ENCODE measurements at places on chromosomes 1 and 21.

DNA sequence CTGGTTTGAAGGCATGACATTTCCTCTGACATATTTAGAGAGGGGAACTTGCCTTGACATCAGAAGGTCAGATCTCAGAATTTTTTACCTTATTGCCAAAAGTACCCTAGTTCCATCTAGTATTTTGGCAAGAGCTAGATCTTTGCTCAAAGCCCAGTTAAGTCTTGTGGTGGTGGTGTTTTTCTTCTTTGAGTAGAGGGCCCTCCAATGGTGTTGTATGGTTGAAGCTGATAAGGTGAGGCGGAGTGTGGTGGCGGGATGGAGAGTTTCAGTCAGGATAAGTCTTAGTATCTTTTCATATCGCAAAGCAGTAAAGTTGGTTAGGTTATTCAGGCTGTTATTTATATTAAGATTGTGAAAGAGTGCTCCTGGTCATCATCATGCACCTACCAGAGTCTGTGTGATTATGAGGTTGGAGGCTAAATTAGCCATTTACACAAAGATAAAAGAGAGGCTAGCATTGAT lies 20.1 kb upstream of the MACF1 start:
- no peak for DNase-seq

GRCh38 chr1:173103006-173103405 lies 52.3 kb upstream of the TNFSF18 start:
- no peak for DNase-seq

DNA sequence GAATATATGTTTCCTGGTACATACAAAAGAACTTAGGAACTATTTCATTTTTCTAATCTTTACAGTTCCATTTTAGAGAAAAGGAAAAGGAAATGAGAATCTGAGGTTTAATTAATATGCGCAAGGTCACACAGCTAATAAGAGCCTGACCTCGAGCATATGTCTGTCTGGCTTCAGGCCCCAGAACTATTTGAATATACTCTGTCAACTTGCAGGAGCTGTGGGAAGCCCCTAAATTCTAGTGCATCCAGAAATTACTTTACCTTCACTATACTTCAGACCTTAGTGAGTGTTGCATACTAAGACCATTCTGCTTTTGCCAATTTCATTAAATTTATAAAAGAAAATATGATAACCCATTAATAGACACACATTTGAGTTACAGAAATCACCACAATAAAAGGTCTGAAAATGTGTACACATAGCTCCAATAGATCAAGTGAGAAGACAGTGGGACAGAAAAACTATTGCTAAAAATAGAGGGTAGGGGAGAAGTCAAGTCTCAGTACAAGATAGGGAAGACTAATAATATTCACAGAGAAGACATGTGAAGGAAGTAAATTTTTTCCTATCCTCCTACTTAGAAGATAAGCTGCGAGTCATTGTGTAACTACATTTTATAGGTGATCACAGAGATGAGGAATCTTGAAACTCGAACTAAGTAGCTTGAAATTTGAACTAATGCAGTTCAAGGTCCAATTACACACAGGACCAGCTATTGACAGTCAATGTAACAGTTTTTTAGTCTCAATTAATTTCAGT lies 3.8 kb downstream of the RGS13 start:
- DNase-seq = no peak

DNA sequence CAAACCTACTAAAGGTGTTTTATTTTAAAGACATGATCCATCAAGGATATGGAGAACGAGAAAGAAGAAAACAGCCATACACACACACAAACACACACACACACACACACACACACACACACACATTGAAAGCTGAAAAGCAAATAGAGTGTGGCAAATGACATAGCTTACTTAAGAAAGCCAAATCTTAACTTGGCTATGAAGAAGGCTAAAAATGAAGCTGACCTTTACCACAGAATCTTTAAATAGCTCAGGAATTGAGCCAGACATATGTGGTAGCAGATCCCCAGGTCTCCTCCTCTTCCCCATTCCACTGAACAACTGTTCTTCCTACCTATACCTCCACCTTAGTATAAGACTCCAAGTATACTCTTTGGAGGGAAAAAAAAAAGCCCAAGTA lies 185.6 kb downstream of the CLEC20A start:
- DNase-seq = no peak

- peak; percentile 68 for DNase-seq
Observed at GRCh38 chr1:234745844-234746797, 136.1 kb upstream of the IRF2BP2 start.

- DNase-seq = no peak
Observed at GRCh38 chr1:36748466-36748865, 265.8 kb upstream of the CSF3R start.

GRCh38 chr1:79472067-79472656 lies 465.6 kb upstream of the ADGRL4 start:
- DNase-seq = no peak

DNA sequence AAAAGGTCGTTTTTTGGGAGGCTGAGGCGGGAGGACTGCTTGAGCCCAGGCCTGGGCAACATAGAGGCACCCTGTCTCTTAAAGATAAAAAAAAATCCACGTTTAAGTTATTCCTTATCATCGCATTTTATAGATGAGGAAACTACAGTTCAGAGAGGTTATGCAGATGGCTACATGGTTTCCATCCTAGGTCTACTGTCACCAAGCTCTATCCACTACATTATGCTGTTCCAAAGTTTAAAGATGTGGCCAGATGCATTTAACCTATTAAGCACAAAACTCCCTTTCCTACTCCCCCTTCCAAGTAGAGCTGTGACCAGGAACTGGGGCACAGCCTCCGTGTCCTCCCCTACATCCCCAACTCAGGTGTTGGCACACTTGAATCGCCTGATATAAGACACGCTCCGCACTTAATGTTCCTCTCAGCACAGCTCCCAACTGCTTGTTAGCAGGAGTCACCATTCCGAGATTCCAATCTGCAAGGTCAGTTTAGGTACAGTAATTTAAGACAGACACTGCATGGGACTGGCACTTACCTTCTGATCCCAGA lies 1.3 kb downstream of the TAF5L start:
- DNase-seq = no peak

DNA sequence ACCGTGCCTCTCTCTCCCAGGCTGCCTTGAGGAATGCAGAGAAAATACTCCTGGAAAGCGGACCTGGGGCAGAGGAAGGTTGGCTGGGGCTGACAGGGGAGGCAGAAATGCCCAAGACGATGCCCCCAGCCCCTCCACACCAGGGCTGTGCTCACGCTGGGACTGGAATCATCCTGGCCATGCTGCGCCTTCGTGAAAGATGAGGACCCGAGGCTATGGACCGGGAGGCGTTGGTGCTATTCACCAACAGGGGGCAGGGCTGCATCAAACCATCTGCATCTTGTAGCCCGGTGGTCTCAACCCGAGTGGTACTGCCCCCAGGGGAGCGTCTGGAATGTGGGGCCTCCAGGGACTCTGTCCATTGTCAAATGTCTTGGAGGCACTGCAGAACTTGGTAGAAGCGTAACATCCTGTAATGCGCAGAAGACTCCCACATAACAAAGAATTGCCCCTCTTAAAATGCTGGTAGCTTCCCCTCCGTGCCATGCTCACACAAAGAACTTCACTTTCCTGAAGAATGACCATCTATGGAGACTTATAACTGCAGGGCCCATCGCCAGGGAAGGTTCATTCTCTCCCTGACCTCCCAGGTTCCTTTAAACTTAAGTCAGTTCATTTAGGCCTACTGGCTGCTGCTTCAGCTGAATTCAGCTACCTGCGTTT lies 251.2 kb downstream of the RRAGC start:
- peak; percentile 5 for DNase-seq

GRCh38 chr1:230827081-230827681 lies 41.1 kb downstream of the C1orf198 start:
- no peak for DNase-seq

- DNase-seq = peak; percentile 23
Observed at GRCh38 chr1:59552007-59552406, 255.1 kb downstream of the FGGY start.

GRCh38 chr1:235424092-235424491 lies 56.9 kb downstream of the TBCE start:
- no peak for DNase-seq

- DNase-seq = no peak
Observed at GRCh38 chr1:28314547-28314941, 14.3 kb upstream of the MED18 start.

DNA sequence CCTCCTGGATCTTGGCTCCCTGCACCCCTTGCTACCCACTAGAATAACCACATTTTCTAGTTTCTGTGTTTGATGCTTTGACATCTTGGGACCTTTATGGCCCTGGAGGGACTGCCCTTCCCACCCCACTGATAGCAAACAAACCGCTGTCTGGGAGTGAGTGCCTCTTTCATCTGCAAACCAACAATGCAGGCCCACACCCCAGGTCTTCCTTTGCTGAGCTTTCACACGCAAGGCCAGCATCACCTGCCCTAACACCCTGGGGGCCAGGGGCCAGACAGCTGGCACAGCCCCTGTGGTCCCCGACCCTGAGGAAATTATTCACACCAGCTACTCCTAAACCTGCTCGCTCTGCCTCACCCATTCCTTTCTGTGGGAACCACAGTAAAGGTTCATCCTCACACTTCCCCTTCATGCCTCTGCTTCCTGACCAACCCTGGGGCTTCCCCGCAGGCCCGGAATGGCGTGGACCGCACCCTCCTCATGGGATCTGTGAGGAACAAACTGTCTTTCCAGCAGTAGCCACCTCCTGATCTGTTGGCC lies 15.4 kb downstream of the SLC2A7 start:
- DNase-seq = no peak

- DNase-seq = no peak
Observed at GRCh38 chr1:234962340-234962989, 166.2 kb downstream of the TOMM20 start.

DNA sequence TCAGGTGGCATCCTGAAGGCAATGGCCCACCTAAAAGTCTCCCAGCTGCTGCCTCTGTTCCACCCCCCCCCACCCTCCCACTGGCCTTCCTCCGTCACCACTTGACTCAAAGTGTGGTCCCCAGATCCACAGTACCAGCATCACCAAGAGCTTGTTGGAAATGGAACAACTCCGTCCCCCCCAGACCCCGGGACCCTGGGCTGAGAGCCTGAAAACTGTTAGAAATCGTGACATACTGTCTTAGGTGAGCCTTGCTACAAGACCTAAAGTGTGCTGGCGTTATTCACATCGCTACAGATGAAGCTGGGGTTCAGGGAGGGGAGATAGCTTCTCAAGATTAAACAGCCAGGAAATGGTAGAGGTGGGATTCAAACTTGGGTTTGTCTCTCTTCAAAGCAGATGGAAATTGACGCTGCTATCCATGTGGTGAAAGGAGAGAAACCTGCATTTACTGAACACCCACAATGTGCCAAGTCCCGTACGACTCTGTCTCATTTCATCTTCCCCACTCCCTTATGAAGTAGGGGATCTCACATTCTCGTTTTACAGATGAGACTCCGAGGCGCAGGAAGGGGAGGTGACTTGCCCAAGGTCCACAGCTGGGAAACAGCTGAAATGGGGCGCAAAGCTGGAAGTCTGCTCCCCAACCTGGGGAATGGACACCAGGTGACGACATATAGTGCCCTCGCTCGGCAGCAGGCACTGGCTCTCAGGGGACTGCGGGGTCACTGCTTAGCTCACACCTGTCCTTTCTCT lies 52.8 kb upstream of the IFFO2 start:
- DNase-seq = no peak

DNA sequence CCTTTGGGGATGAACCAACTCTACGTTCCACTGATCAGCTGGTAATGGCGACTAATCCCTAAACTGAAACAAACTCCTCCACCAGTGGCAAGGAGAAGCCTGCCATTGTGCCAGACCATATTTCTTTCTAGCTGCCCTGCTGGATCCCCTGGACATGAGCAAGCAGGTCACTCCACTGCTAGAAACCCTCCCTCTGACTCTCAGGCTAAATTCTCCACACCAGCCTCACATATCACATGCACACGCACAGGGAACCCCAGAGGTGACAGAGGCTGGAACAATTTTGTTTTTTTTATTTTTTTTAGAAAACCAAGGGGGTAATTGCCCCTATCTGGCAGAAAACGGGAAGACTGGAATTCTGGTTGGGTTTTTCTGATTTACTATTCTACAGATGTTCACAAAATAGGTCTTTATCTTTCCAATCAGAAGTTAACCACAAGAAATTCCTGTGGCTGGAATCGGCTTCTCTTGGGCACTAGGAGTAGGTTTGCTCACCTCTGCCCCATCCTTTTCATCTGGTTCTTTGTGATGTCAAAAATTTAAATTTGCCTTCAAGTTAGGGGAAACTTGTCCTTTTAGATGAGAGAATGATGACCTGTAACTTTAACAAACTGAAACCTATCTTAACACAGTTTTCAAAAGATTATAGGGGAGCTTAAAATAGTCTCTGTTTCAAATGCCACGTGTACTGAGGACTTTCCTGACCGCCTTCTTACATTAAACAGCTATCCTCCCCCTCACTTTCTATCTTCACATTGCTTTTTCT lies 258.1 kb downstream of the SDCCAG8 start:
- DNase-seq = no peak

GRCh38 chr1:61158591-61158990 lies 76.2 kb downstream of the NFIA start:
- DNase-seq = no peak

- no peak for DNase-seq
Observed at GRCh38 chr1:59446257-59446901, 149.5 kb downstream of the FGGY start.

DNA sequence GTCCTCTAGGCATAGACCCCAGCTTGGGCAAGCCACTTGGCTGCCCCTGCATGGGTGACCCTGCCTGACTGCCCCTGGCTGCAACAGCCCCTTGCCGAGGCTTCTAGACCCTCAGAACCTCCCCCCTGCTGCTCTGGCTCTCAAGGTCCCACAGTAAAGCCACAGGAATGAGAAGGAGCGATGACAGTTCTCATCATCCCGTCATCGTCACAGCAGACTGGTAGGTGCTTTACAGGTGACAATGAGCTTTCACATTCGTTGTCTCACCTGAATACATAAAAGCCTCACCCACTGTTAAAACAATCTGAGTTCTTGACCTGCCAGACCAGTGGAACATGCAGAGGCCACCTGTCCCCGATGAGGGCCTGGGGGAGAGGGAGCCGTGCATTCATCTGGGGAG lies 36.0 kb upstream of the GPR157 start:
- no peak for DNase-seq

- no peak for DNase-seq
Observed at GRCh38 chr1:8794605-8795004, 22.8 kb downstream of the RERE start.

DNA sequence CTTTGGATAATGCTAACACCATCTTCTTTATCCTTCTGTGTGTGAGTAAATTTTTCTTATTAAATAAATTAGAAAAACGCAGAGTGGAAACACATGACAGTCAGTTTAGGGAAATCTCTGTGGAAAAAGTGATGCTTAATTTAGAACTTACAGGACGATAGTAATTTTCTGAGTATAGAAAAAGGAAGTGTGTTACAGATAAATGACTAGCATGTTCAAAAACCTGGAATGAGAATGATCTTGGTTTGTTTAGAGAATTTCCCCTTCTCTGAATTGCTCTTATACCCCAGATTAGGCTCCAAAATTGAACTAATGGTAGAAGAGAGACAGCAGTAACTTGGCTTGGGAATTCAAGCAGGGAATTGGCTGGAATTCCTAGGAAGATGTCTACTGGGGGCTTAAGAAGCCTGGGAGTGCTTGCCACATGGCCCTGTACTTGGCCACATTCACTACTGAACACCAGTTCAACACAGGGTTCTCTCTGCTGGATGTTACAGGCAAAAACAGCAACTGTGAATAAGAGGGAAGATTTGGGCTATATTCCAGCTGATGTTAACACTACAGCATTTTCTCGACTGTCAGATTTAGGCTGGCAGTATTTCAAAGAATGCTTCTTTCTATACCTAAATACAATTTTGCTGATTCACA lies 1004.2 kb downstream of the TTLL7 start:
- no peak for DNase-seq
